ENCODE measurements at places on chromosomes 5 and 9. TPM values are rescaled to one million over a fixed set of nuclear protein-coding genes. Genes with fewer than 3 reads are reported as not detected.

Gene NOL6
- 26.5 TPM for polyA plus RNA-seq

- H3K36me3 ChIP-seq: no peaks in the 10 kb centered on the region
- H3K27ac ChIP-seq: no peak overlapping the region
- H3K4me3 ChIP-seq: no peak overlapping the region
- no peaks in the 10 kb centered on the region for H3K27me3 ChIP-seq
- no peaks in the 10 kb centered on the region for H3K4me1 ChIP-seq
- DNase-seq: no peak
Observed at GRCh38 chr9:108153416-108153815, 663.8 kb upstream of the KLF4 start.

GRCh38 chr5:15555176-15555575 is 55.2 kb downstream of the FBXL7 start:
- peaks cover 2% of the 10 kb centered on the region for H3K4me1 ChIP-seq
- H3K27me3 ChIP-seq: no peaks in the 10 kb centered on the region
- H3K36me3 ChIP-seq: no peaks in the 10 kb centered on the region
- H3K4me3 ChIP-seq: no peak overlapping the region

GRCh38 chr9:122991370-122991830 is 42.1 kb upstream of the GPR21 start:
- DNase-seq: no peak
- no peaks in the 10 kb centered on the region for H3K27me3 ChIP-seq
- peaks cover 2% of the 10 kb centered on the region for H3K36me3 ChIP-seq
- no peaks in the 10 kb centered on the region for H3K4me1 ChIP-seq

DNA sequence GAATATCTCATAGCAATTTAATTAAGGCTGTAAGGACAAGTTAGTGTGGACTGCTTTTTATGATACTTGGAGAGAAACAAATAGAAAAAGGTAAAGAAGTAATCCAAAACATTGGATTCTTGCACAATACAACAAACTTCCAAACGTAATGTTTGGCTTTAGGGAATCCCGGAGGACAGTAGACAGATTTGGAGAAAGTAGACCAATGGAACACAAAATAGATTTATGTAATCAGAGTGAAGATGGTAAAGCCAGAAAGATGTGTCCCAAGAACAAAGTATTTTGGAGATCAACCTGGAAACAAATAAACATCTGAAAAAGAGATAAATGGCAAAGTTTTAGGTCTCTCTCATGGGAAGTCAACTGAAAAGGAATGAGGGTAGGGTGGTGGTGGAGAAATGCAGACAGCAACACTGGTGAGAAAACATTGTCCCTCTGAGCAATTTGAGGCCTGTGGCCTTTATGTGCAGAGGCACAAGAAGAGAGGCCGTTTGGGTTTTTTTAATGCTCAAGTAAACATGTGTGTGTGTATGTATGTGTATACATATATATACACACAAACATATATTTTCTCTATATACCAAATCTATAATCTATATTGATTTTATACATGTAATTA is 620.6 kb downstream of the PDE4D start:
- no peaks in the 10 kb centered on the region for H3K27me3 ChIP-seq
- no peak for DNase-seq
- no peaks in the 10 kb centered on the region for H3K4me1 ChIP-seq
- H3K4me3 ChIP-seq: no peak overlapping the region
- H3K27ac ChIP-seq: no peak overlapping the region

Gene PCDHA5
- not detected for polyA plus RNA-seq

DNA sequence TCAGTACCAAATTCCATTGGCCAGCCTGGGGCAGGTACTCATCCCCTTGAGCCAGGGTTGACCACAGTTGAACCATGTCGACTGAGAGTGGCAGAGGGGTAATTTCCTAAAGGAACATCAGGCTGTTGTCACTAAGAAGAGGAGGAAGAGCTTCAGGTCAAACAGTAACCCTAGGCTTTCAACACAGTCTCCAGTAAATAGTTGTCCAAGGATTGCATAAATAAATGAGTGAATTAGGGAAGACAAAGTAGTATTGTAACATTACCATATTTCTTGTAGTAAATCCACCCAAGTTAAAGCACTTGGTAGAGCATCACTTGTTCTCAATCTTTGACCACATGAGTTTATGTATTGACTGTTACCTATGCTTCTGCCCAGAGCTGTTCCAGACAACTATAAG is 7.4 kb downstream of the PSAT1 start:
- no peak for DNase-seq
- H3K27me3 ChIP-seq: no peaks in the 10 kb centered on the region
- H3K4me1 ChIP-seq: no peaks in the 10 kb centered on the region
- no peak overlapping the region for H3K4me3 ChIP-seq
- H3K36me3 ChIP-seq: no peaks in the 10 kb centered on the region

Data from aorta (tissue), 5 donors.